ENCODE measurements at places on chromosomes 11 and 22. TPM values are rescaled to one million over a fixed set of nuclear protein-coding genes. Genes with fewer than 3 reads are reported as not detected.

DNA sequence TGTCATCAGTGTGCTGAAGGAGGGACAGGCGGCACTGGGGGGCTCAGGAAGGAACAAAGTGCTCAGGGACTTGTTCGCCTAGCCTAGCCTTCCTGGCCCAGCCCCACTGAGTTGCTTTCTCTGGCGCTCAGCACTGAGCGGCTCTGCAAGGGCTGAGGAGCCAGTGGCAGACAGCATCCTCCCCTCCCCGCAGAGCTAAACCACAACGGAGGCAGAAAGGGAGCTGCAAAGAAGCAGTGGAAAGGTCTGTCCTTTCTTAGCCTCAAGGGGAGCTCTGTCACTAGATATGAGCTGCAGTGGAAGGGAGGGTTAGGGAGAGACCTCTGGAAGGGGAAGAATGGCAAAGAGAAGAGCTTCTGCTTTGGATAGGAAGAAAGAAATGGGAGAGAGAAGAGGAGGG lies 89.7 kb upstream of the PHOX2A start:
- H3K27ac ChIP-seq, result no peak overlapping the region
- H3K36me3 ChIP-seq, result peaks cover 11% of the 10 kb centered on the region
- no peak overlapping the region for H3K4me3 ChIP-seq
- no peak for DNase-seq
- H3K27me3 ChIP-seq, result no peaks in the 10 kb centered on the region

DNA sequence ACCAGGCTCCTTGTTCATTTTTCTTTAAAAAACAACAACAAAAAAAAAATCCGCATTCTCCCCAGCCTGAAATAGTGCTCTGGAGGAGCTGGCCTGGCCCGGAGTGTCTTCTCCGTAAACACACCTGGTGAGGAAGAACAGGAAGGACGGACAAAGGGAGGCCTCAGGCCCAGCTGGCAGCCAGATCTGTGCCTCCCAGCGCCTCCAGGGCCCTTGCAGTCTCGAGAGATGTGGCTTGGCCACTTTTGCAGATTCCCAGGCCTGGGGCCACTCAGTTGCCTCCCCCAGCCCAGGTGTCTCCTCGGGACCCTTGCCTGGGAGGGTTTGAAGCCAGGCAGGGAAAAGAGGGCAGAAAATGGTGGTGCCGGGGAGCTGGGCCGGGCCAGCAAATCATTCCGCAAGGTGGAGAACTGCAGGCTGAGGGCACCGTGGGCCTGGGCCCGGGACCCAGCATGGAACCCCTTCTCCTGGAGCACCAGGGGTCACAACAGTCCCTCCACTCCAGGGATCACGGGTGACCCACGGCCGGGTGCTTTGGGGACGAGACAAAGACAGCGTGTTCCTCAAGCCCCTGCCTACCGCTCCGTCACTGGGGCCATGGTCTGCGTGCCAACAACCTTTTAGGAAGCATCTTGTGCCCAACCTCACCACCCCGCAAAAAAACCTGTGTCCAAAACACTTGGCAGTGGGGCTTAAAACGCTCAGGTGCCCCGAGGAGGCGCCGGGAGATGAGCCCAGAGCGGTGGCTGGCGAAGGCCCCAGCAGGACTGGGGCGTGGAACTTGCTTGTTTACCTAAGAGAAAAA lies 67.1 kb upstream of the WNT7B start:
- H3K36me3 ChIP-seq, result no peaks in the 10 kb centered on the region
- H3K27ac ChIP-seq, result peak overlapping the region; percentile 85
- peaks cover 27% of the 10 kb centered on the region for H3K4me1 ChIP-seq
- no peaks in the 10 kb centered on the region for H3K27me3 ChIP-seq

GRCh38 chr11:108302121-108302785 lies 79.4 kb downstream of the ATM start:
- peaks cover 25% of the 10 kb centered on the region for H3K36me3 ChIP-seq
- DNase-seq, result no peak
- no peak overlapping the region for H3K4me3 ChIP-seq

The NTM gene
- 92.1 TPM for total RNA-seq

GRCh38 chr11:121841487-121842191 lies 274.4 kb downstream of the BLID start:
- H3K4me1 ChIP-seq, result peaks cover 13% of the 10 kb centered on the region
- H3K36me3 ChIP-seq, result peaks cover 6% of the 10 kb centered on the region
- peak overlapping the region; percentile 18 for H3K27ac ChIP-seq
- DNase-seq, result no peak
- no peaks in the 10 kb centered on the region for H3K27me3 ChIP-seq

The GRAMD1B gene
- total RNA-seq, result 2.2 TPM

GRCh38 chr11:73198677-73199076 lies 19.4 kb upstream of the P2RY2 start:
- peaks cover 2% of the 10 kb centered on the region for H3K36me3 ChIP-seq
- H3K4me3 ChIP-seq, result no peak overlapping the region
- H3K4me1 ChIP-seq, result no peaks in the 10 kb centered on the region
- H3K27me3 ChIP-seq, result peaks cover 3% of the 10 kb centered on the region
- no peak for DNase-seq

DNA sequence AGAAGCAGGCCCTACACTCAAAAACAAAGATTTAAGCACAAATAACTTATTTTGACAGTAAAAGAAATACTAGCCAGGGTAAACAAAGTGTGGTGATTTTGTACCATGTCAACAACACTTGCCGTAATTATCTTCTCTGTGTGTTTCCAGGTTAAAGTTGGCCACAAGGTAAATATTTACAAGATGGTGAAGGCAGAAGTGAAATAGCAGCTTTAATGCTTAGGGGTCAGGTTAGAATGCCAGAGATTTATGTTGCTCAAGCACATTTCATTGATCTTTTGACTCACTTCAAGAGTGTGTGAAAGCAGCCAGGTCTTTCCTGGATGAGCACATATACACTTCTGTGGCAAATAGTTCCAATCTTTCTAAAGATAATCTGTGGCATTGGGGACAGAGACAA lies 270.2 kb upstream of the LUZP2 start:
- H3K27ac ChIP-seq, result no peak overlapping the region
- H3K27me3 ChIP-seq, result no peaks in the 10 kb centered on the region
- no peaks in the 10 kb centered on the region for H3K36me3 ChIP-seq
- no peak for DNase-seq
- no peaks in the 10 kb centered on the region for H3K4me1 ChIP-seq

DNA sequence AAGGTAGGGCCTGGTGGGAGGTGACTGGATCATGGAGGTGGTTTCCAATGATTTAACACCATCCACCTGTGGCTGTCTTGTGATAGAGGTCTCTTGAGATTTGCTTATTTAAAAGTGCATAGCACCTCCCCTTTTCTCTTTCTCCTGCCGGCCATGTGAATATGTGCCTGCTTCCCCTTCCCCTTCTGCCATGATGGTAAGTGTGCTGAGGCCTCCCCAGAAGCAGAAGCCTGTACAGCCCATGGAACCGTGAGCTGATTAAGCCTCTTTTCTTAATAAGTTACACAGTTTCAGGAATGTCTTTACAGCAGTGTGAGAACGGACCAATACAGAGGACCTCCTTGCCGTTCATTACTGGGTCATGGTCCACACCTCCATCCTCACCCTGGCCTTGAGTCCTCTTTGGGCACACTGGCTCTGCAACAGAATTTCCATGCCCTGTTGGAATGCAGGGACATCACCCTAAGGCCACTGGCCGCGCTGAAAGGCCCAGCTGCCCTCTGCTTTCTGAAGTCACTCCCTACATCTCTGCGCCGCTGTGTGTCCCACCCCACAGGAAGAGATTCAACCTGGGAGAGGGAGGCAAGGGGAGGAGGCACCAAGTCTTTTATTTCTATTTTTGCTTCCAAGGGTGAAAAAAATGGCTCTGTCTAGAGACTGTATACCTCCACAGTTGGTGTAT lies 49.0 kb upstream of the DKK3 start:
- no peak overlapping the region for H3K27ac ChIP-seq
- H3K27me3 ChIP-seq, result no peaks in the 10 kb centered on the region
- H3K4me3 ChIP-seq, result no peak overlapping the region
- no peaks in the 10 kb centered on the region for H3K36me3 ChIP-seq
